HFF-Myc (cell line): ENCODE measurements at places on chromosomes 2 and 18.

DNA sequence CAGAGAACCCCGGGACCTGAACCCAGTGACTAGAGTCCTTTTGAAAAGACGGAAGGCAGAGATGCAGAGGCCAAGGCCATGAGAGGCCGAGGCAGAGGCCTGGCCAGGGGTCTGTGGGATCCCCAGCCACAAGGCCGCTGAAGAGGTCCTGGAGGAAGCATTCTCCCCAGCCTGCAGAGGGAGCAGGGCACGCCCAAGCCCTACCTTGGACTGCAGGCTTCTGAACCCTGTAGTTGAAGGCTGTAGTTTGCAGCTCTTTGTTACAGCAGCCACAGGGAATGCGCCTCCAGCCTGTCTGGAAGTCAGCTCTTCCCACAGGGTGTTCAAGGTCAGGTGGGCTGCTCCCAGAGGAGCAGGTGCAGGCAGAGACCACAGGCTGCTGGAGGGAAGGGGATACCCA lies 22.1 kb upstream of the PXDN start:
- DNase-seq: no peak

DNA sequence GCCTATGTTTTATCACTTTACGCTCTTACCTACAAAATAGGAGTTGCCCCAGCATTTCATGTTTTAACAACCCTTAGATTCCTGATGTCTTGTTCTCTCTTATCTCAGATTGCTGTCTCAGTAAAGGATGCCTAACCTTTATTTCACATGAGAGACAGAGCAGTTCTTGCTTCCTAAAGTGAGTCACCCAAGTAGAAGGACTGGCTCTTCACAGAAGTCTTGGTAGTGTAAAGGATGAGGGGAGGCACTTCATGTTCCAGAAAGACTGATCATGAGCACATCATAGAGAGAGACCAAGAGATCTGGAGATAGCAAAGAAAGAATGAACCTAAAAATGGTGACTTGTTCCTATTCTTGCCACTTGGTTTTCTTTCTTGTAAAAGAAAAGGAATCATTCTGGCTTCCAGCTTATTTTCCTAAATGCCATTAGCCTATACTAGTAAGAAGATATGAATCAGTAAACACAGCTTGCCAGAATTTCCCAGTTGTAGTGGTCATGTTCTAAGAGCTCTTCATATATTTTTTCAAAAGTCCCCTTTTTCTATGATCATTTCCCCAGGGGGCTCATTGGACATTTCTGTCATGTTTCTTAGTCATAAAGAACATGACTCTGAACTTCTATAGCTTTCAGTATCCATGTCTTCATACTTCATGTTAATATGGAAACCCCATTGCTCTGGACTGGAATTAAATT lies 54.9 kb downstream of the MAPRE2 start:
- DNase-seq: no peak

DNA sequence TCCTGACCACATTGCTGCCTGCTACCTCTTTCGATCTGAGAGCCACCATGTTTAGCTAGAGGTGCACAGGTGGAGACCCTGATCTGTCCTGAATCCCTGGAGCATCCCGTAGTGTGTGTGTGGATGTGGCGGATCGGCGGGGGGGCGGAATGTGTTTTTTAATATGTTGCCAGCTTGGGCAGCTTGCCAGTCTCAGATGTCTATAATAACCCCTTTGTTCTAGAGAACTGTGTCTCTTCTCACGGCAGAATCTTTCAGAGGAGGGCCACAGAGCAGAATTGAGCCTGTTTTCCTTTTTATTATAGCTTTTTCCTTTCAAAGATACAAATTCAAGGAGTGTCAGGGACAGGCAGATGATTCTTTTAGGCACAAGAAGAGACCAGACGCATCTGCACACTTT lies 934.1 kb upstream of the KLHL29 start:
- no peak for DNase-seq

DNA sequence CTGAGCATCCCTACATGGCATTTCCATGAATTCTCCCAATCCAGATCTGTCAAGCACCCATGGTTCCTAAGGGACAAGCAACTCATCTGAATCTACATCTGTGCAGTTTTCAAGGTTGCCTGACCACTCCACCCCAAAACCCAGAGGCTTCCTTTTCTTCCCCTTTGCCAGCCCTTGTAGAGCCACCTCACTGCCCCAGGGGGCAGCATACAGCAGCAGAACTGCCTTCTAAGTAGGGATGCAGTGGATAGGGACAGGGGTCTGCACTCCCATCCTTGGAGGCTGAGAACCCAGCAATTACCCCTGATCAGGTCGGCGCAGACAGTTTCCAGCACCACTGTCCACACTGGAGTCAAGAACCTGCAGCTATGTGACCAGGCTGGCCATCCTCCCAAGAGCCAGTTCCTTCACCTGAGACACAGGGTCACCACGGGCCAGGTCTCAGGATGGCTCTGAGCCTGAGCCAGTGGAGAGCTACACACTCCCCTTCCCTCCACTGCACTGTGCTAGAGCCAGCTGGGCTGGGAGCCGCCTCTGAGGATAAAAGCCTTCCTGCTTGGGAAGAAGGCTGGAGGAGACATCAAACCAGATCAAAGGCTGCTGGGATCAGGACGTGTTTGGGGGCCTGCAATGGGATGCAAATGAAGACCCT lies 283.1 kb downstream of the CELF4 start:
- DNase-seq: no peak

DNA sequence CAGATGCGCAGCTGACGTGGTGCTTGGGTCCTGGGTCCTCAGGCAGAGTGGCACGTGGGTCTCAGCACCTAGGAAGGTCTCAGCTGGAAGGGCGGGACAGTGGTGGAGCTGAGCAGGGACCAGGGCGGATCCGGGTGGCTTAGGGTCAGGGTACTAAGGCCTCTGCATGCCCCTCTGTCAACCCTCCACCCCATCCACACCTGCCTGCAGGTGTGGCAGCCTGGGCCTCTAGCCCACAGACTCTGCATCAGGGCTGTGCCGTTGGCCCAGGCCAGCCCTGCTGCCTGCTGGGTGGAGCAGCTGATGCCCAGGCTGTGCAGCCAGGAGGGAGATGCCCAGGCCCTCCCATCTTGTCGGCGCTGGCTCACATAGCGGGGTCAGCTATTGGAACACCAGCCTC lies 24.6 kb upstream of the OTOS start:
- no peak for DNase-seq

DNA sequence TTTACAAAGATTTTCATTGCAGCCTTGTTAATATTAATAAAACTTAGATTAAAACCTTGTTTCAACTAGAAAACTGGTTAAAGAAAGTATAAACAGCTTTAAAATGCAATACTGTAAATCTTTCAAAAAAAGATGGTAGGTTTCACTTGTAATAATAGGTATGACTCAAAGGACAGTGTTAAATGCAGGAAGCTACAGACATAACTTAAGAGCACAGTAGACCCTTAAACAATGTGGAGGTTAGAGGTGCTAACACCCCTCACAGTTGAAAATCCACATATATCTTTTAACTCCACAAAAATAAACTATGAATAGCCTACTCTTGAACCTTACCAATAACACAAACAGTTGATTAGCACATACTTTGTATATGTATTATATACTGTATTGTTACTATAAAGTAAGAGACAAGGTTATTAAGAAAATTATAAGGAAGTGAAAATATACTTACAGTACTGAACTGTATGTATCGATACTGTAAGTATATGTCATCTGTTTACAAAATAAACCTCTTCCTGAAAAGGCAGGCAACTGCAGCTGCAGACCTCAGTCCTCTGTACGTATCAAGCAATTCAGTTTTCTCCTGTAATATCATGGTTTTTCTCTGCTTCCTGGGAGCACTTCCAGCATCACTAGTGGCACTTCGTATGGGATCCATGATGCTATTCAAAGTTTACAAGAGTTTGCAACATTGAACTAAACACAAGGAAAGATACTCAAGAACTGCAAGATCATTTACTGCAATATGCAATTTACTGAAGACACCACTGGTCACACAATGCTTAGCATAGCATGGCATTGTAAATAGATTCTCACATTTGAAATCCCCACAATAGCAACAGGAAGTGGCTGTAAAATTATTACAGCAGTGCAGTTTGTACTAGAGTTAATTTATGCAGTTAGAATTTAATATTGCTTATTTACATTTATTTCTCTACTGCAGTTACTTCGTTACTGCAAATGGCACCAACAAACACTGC lies 610.5 kb upstream of the LRRTM4 start:
- no peak for DNase-seq

DNA sequence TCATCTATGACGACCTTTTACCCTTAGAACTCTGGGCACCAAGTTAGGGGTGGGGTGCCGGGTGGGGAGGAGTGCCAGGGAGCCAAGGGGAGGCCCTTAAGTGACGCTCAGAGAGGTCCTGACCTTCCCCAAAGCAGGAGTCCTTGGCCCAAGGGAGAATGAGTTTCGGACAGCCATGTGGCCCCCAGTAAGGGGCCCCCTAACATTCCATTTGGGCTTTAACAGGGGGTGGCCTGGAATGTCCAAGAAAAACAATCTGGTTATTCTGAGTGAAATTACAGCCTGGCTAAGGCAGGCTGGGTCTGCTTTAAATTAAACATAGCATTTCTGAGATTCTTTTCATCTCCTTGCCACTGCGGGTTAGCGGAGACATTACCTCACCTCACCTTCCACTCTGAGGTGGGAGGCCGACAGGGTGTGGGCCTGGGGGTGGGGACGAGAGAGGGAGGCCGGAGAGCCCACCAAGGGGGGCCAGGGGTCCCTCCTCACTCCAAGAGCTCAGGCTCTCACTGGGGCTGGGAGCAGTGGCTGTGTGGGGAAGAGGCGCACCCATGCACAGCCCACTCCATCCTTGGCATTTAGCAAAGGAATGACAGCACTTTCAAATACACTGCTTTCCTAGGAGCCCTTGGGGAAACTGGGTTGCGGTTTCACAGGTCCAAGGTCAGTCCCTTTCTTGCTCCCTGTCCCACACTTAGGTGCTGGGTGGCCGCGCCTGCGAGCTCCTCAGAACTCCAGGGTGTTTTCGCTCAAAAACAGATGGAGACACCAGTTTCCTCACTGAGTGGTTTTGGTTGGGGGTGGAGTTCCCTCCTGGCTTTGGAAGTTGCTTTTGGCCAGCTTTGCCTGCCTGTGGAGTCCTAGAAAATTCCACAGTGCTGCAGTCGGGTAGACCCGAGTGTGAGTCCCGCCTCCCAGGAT lies 107.4 kb downstream of the POLR1A start:
- DNase-seq: peak; percentile 51
